ENCODE measurements at places on chromosomes 5 and 9. TPM values are rescaled to one million over a fixed set of nuclear protein-coding genes. Genes with fewer than 3 reads are reported as not detected.

FOXD4 gene
- total RNA-seq: not detected

C1QTNF3 gene
- total RNA-seq: 2.1 TPM

RNF208 gene
- 8.9 TPM for total RNA-seq

TPPP gene
- 0.52 TPM for total RNA-seq

FRMD3 gene
- 31.2 TPM for total RNA-seq

PFN3 gene
- total RNA-seq: not detected

ZNF354C gene
- total RNA-seq: 1.4 TPM

CORO2A gene
- total RNA-seq: 0.71 TPM

LRRC70 gene
- 7.6 TPM for total RNA-seq

Data from adrenal gland (tissue), 19 donors.